Occipital lobe (tissue), 3 donors: ENCODE measurements at places on chromosomes 3 and 15.

- no peak for DNase-seq
Observed at GRCh38 chr15:68501616-68502015, 69.7 kb upstream of the ITGA11 start.

- DNase-seq = no peak
Observed at GRCh38 chr3:192883512-192883911, 34.1 kb downstream of the MB21D2 start.

- DNase-seq = no peak
Observed at GRCh38 chr3:101900316-101900715, 51.0 kb downstream of the NFKBIZ start.

- DNase-seq = no peak
Observed at GRCh38 chr3:37074178-37074577, 80.9 kb downstream of the MLH1 start.

DNA sequence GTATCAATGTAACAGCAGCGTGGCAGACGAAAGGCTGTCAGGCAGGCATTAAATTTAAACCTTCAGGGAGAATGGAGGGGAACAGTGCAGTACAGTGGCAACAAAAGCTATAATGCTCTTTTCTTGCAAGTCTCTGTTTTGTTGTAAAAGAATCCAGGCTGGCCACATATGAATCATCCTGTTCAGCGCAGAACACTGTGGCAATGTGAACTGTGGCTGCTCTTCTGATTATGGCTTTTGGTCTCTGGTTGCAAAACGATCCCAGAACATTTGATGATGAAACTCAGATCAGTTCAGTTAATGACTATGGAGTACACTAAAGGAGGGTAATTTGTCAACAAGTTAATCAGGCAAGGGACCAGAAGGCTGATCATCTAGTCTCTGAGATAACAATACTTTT, 219.7 kb upstream of the SGO1 start:
- no peak for DNase-seq
